AML-193 (cell line): ENCODE measurements at places on chromosomes 11 and 22.

- no peak for DNase-seq
Observed at GRCh38 chr22:31533374-31533773, 37.0 kb downstream of the SFI1 start.

DNA sequence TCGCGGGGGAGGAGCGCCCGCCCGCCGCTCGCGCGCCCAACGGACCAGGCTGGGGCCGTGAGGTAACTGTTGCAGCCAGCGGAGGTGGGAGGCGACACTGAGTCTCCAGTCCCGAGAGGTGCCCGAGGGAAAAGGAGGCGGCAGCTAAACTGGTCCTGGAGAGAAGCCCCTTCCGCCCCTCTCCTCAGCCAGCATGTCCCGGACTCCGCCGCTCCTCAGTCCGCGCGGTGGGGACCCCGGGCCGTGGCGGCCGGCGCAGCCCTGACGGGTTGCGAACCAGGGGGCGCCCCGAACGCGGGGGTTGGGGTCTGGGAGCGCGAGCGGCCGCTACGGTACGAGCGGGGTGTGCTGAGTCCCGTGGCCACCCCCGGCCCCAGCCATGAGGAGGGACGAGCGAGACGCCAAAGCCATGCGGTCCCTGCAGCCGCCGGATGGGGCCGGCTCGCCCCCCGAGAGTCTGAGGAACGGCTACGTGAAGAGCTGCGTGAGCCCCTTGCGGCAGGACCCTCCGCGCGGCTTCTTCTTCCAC is at the start of gene PDE3B:
TSS of gene PDE3B (plus strand) at position 108 of the 529 bp plus-strand sequence. CDS start at position 380, 272 bp downstream.
- peak; percentile 41 for DNase-seq

- no peak for DNase-seq
Observed at GRCh38 chr11:86736291-86737143, 63.8 kb upstream of the PRSS23 start.

GRCh38 chr11:60310407-60310998 is 16.6 kb upstream of the MS4A6E start:
- no peak for DNase-seq

GRCh38 chr11:126530416-126530815 is 174.9 kb downstream of the ST3GAL4 start:
- DNase-seq: no peak

DNA sequence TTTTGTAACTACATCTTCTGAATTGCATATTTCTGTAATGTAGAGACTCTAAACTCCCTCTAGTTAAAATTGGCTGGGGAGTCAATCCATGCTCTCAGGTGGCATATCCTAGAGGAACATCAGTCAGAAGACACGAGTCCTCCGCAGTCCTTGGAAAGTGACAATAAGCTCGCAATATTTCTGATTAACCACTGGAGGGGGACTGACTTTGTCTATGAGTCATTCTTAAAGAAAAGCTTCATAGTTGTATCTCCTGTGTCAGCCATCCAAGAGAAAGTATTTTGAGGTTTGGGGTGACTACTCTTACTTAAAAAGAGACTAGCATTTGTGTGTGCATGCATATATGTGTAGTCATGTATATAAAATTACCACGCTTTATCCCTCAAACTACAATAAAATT is 60.2 kb downstream of the SLN start:
- no peak for DNase-seq

- no peak for DNase-seq
Observed at GRCh38 chr11:124864176-124864891, 898 bp upstream of the ROBO3 start.

GRCh38 chr11:112062923-112063322 is 10.9 kb downstream of the PIH1D2 start:
- DNase-seq: no peak

- DNase-seq: no peak
Observed at GRCh38 chr11:123570939-123571580, 83.4 kb downstream of the SCN3B start.

DNA sequence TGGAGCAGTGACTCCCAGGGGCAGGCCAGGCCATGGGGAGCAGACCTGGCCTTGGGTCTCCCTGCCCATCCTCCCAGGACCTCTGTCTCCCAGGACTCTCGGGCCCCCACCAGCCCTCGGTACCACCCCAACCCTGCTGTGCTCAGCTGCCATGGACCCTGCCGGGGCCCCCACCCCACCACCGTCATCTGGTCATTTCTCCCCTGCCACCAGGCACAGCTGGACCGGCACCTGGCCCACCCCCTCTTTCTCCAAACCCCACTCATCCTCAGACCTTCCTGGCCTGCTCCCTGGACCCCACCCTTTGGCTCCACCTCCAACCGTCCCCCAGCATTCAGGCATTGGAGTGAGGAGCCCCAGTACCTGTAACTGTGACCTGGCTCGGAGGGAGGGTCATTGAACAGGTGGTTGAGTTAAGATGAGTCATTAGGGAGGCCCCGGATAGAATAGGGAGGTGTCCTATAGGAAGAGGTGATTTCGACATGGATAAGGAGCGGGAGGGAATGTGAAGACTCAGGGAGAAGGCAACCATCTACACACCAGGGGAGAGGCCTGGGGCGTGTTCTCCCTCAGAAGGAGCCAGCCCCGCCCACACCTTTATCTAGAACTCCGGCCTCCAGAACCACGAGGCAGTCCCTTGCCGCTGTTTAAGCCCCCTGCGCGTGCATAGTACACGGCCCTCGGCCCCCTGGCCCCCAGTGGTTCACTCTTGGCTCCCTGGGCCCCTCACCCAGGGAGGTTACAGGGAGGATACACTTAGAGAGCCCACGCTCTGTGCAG is 1395.9 kb downstream of the BRD1 start:
- no peak for DNase-seq

DNA sequence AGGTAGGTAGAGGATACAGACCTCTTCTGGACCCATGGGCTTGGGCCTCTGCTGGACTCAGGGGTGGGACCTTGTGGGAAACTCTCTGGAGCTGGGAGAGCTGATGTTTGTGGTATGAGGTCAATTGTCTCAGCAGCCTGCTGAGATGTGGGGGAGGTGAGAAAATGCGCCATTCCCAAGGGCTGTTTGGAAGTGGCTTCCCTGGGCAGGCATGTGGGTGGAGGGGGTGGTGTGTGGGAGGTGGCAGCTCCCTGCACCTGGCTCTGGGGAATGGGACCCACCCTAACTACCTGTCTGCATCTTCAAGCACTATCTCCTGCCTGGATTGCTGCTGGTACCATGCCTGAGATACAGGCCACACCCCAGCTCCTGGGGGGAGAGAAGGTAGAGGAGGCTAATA is 97.4 kb upstream of the THY1 start:
- DNase-seq: no peak

DNA sequence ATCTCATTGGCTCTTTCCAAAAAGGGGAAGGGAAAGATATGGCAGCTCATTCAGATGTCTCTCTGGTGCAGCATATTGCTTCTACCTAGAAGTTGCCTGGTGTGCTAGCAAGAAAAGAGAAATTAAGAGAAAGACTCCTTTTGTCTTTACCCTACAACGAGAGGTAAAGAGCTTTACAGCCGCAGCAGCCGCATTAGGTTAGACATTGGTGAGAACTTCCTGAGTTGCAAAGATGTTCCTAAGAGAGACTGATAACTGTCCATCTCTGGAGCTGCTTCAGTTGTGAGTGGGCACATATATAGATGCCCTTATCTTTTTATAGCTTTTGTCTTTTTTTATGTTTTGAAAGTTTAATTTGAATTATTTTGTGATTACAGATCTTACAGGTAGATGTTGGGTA is 80.8 kb upstream of the NNMT start:
- DNase-seq: no peak

- no peak for DNase-seq
Observed at GRCh38 chr11:62069986-62070919, 53.6 kb upstream of the INCENP start.

DNA sequence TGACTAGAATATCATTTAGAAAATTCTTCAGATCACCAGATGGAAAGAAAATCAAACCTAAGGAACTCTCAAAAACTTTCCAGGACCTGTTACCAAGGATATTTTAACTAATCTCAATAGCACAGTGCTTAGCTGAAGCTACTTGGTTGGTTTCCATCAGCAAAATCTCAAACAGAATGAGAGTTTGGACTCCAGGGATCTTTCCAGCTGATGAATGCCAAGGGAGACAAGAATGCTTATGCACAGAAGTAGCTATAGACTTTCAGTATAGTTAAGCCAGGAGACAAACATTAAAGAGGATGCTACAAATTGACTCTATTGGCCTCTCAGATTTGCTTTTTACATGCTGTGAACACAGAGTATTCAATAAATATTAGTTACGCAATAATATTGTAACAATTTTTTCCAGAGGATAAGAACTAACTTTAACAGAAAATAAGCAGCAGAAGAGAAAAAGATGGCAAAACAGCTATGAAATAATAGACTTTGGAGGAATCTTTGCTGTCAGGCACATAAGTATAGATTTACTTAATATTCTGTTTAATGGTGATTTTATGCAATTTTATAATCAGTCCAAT is 331.4 kb downstream of the DLG2 start:
- no peak for DNase-seq

- DNase-seq: no peak
Observed at GRCh38 chr11:65651589-65652510, 10.9 kb downstream of the RELA start.

DNA sequence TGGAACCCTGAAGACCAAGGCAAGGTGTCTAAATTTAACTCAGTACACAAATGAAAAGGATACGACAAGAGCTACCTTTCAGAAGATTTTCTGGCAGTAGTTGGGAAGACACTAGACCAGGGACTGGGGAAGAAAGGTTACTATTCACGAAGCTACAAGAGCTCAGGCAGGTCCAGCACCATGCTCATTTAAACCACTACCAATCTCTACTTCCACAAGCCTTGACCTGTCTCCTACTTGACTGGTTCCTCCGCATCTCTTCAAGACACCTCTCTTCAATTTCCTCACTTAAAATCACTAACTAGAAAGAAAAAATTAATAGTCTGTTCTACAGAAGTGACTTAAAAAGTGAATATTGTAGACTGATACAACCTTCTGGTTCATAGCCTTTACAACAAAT is 22.9 kb downstream of the TCF20 start:
- no peak for DNase-seq

- no peak for DNase-seq
Observed at GRCh38 chr11:128193615-128194014, 393.7 kb downstream of the ETS1 start.
